Activated CD4-positive, alpha-beta T cell treated with anti-CD3 and anti-CD28 coated beads, Interleukin-2, amount 50 U/mL, for 1 hour (primary cell): ENCODE measurements at places on chromosomes 5 and 9.

- DNase-seq = no peak
Observed at GRCh38 chr9:20351715-20352114, 270.6 kb downstream of the MLLT3 start.

GRCh38 chr9:81560851-81561732 is 128.3 kb downstream of the TLE1 start:
- DNase-seq = no peak

DNA sequence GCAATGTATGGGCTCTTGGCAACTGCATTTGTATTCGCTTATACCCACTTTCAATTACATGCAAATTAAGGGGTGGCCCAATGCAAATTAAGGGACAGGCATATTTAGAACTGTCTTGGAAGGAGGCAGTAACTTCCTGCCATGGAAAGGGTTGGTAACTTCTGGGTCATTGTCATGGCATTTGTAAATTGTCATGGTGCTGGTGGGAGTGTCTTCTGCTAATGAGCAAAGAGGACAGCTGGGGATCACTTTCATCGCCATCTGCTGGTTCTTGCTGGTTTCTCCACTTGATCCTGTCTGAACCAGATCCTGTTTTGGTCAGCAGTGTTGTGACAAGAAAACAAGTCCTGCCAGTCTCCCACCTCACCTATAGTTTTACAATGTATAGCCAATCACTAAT is 23.3 kb upstream of the UGT3A2 start:
- no peak for DNase-seq

- no peak for DNase-seq
Observed at GRCh38 chr9:81861644-81862043, 66.6 kb upstream of the SPATA31D4 start.

- no peak for DNase-seq
Observed at GRCh38 chr9:127805620-127806019, 2.9 kb downstream of the FPGS start.
